NCI-H1417 (cell line): ENCODE measurements at places on chromosomes 3 and 15.

- no peak for DNase-seq
These were observed 676.0 kb downstream of the GRM7 start for GRCh38 chr3:7536921-7537320.

DNA sequence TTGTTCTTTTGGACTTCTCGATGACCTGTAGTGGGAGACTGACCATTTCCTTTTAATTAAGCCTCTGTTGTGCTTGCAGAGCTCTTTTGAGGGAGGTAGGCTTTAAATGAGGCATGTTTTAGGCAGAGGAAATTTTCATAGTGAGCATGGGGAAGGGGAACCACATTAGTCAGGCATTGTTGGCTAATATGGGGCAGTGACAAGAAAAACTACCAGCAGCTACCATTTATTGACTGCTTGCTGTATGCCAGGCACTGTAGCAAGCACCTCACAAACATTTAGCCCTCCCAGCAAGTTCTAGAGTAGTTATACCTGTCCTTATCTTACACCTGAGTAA lies 10.9 kb downstream of the ATG7 start:
- no peak for DNase-seq

GRCh38 chr3:137792626-137793271 lies 28.6 kb downstream of the SOX14 start:
- DNase-seq = peak; percentile 11

DNA sequence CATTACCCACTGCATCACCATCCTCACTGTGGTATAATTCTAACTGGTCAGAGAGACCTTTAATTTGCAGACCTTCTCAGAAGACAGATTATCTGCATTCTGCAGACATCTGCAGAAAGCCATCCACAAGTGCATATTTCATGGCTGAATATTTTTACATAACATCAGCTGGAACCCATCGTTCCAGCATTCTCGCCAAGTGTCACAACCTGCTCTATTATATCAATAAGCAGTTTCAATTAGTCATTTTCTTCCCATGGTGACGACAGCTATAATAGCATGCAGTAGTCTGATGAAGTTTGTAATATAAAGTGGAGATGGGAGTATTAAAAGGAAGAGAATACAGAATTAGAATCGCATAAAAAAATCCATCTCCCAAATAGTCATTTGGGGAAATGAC lies 334.7 kb downstream of the FHIT start:
- no peak for DNase-seq

DNA sequence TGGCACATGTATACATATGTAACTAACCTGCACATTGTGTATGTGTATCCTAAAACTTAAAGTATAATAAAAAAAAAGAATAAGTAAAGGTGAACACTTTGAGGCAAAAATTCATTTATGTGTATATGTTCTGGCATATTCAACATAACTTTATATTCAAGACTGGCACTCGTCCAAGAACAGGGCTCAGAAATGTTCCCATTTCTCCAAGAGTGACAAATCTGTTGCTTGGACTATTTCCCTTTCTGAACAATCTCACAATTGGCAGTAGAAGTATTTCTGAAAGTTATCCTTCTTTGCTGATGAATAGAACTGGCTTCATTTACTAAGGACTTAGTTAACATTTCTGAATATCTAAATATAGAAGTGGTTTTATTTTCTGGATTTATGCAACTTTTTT lies 212.8 kb downstream of the ADAMTSL3 start:
- DNase-seq = no peak

- DNase-seq = no peak
These were observed 39.7 kb downstream of the MYO5C start for GRCh38 chr15:52255935-52256334.

DNA sequence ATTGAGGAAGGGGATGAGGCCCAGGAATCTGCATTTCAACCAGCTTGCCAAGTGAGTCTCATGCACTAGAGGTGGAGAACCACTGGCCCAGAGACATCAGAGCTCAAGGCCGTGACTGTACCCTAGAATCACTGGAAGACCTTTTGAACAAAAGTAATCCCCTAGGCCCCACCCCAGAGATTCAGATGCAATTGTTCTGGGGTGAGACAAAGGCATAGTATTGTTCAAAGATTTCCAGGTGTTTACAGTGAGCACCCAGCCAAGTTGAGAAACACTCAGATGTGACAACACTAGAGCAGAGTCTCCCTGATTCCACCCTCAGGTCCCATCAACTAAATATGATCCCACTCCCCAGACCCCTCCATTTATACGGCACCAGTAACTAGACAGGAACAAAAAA lies 290.3 kb upstream of the TLE3 start:
- DNase-seq = no peak

GRCh38 chr15:81326466-81327212 lies 2.7 kb upstream of the STARD5 start:
- peak; percentile 54 for DNase-seq
